ENCODE measurements at places on chromosomes 7 and 10.

- no peak for DNase-seq
Measured at GRCh38 chr7:90411510-90411909, 8.2 kb downstream of the CLDN12 start.

GRCh38 chr7:148318102-148318811 is 272.3 kb upstream of the C7orf33 start:
- DNase-seq: no peak

GRCh38 chr10:50470345-50470744 is 153.4 kb downstream of the SGMS1 start:
- DNase-seq: peak; percentile 42

DNA sequence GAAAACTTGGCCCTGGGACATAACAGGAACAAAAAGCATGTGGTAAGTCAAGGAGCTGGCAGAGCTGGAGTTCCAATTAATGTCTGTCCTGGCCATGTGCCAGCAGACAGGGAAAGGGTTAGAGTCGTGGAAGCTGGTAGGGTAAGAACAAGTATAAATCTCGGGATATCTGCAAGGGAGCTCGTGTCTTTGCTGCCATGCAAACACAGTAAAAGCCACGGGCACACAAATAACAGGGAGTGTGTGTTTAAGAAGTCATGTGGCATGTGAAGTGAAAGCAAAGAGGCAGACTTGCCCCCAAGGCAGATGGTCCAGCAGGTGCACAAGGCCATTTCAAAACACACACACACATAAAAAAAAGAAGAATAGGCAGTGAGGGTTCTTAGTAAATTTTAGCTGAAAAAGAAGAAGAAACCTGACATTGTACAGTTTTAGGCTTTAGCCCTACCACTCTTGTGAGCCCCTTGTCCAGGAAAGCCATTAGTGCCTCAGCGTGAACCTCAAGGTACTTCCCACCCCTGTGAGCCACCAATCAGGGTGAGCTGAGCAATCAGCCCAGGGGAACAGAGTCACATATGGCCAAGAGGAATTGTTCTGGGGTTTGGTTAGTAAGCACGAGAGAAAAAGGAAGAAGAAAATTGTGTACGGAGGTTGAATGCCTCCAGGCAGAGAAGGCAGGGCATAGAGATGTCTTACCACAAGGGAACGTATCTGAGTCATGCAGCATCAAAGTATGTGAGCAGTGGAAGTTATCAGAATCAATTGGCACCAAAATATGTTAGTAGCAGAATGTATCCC is 32.8 kb upstream of the ARHGAP12 start:
- DNase-seq: peak; percentile 76

DNA sequence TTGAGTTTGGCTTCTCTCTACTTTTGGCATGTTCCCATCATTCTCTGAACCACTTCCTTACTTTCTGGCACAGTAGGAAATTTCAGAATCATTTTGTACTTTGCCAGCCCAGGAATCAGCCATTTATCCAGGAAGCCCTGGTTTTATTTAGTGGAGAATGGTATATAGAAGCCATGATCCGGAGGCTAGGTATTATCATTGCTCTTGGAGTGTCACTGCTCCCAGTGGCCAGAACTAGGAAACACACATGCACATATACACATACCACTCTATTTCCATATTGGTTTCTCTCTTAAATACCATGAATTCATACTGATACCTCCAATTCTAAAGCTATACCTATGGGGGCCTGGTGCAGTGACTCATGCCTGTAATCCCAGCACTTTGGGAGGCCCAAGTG is 36.3 kb downstream of the SUFU start:
- DNase-seq: peak; percentile 44

DNA sequence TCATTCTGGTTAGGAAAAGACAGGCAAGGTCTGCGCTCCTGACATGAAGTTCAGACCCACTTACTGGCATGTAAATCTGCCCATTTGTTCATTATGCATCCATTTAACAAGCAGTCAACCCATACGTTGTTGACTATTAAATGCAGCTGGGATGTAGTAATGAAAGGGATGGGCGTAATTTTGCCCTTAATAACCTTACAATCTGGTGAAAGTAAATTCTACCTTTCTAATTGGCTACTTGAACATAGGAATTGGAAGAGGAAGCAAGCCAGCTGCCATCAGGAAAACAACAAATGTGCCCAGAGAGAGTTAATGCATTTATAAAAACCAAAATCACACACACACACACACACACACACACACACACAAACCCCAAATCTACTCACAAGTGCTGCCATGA is 170.2 kb upstream of the PITRM1 start:
- DNase-seq: no peak

GRCh38 chr10:27359792-27360355 is 119.3 kb upstream of the ACBD5 start:
- no peak for DNase-seq

- peak; percentile 68 for DNase-seq
Measured at GRCh38 chr10:71597821-71598498, 121.6 kb downstream of the C10orf105 start.

GRCh38 chr7:29319719-29320521 is 125.3 kb downstream of the CHN2 start:
- peak; percentile 90 for DNase-seq

GRCh38 chr7:83837683-83838082 is 188.7 kb upstream of the SEMA3E start:
- no peak for DNase-seq

GRCh38 chr7:25886387-25887240 is 265.4 kb upstream of the NFE2L3 start:
- DNase-seq: peak; percentile 3

DNA sequence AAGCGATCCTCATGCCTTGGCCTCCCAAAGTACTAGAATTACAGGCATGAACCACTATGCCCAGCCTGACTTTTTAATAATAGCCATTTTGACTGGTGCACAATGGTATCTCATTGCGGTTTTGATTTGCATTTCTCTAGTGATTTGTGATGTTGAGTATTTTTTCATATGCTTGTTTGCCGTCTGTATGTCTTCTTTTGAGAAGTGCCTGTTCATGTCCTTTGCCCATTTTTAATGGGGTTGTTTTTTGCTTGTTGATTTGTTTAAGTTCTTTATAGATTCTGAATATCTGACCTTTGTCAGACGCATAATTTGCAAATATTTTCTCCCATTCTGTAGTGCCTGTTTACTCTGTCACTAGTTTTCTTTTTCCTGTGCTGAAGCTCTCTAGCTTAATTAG is 219.2 kb upstream of the CTBP2 start:
- DNase-seq: no peak

DNA sequence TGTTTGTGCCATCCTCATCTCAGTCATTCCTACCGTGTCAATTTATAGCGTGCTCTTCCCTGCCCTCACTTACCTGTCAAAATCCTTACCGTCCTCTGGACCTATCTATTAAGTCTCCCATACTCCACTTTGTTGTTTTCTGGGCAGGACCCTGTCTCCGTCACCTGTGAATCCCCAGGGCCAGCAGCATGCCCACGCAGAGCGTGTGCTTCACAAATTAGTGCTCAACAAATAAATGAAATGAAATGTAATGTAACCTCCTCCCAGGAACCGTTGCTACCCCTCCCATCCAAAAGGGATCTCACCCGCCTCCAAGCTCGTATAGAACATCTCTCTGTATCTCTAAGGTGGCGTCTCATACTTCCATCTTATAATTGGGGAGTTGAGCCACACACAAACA is 589.9 kb upstream of the MGMT start:
- DNase-seq: no peak

DNA sequence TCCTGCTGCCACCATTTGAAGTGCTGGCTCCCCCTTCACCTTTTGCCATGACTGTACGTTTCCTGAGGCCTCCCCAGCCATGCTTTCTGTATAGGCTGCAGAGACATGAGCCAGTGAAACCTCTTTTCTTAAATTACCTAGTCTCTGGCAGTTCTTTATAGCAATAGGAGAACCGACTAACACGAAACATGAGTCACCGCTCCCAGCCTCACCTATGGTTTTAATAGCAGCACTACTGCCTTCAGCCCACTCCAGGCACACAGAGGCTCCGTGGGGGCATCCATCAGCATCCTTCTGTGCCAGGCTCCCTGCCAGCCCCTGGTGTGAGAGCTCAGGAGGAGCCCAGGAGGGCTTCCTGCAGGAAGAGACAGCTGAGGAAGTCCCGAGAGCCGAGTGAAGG is 5.5 kb upstream of the ZNF316 start:
- no peak for DNase-seq

- DNase-seq: no peak
Measured at GRCh38 chr7:143012409-143012808, 14.5 kb downstream of the OR9A2 start.

- peak; percentile 38 for DNase-seq
Measured at GRCh38 chr10:51244748-51245490, 170.6 kb downstream of the PRKG1 start.

DNA sequence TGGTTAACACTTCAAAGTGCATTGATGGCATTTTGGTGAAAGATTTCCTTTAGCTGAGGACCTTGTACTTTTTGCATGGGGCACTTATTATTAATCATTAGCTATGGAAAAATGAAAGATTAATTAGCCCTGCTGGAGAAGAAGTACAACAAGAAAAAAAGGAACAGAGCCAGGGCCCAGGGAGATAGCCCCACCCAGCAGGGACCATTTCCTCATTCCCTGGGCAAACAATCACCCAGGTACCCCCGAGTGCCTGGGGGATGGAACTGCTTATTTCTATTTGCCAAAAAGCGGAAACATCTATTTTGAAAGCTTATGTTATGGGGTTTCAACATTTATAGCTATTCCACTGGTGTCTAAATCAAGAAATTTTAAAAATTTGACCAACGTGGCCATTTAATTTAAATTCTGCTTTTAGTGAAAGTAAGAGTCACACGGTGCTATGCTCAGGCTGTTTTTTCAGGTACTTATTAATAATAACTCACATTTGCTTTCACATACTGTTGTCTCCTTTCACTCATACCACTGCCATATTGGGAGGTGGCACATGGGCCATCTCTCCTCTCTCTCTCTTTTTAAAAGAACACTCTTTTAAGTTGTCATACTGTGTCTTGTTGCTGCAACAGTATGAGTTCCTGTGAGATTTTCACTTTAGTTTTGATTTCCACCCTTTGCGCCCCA is 143.6 kb upstream of the KIF5B start:
- peak; percentile 10 for DNase-seq

DNA sequence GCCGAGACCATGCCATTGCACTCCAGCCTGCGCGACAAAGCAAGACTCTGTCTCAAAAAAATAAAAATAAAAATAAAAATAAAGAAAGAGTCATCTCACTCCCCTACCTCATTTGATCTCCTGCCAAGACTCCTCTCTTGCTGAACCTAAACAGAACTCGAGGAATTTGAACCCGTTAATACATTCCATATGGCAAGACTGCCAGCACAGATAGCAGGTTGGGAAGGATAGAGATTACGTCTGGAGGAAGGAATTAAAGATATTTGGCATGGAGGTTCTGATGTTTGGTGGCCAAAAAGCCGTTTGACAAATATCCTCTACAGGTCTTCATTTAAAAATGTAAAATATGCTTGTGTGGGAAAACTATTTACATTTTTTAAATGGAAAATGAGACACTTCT is 549.6 kb downstream of the HTR7 start:
- DNase-seq: no peak

DNA sequence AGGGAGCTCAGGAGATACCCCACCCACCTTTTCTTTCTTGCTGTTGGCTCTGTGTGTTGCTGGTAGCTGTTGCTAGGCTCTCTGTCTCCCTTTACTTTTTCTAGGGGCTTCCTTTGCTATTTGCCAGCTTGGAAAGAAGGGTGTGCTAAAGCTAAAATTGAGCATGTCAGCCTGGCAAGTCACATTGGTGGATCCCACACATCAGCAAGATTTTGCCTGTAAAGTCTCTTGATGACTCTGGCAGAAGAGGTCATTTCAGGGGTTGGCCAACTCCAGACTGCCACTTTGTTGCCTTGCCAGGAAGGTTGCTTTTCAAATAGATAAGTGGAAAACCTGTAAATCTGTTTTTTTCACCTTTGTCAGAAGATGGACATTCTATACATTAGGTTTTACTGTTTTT is 9.9 kb downstream of the CCNY start:
- no peak for DNase-seq

DNA sequence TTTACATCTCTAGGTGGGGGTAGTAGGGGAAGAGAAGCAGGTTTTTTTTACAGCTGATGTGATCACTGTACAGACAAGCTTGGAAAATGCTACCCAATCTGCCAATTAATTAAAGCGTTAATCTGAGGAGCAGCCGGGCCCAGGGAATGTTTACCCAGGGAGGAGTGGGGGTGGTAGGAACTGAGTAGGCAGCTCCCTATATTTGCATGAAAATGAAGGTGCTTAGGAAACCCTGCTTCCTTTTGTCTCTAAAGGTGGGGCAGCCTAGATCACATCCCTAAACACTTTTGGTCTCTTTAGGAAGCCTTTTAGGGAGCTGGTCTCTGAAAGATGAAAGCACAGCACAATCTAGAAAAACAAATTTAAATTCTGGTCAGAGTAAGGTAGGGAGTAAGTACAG is 53.0 kb upstream of the NFKB2 start:
- no peak for DNase-seq

- no peak for DNase-seq
Measured at GRCh38 chr7:112630565-112630964, 149.8 kb downstream of the LSMEM1 start.

- DNase-seq: no peak
Measured at GRCh38 chr10:93598157-93598556, 2.9 kb downstream of the RBP4 start.

DNA sequence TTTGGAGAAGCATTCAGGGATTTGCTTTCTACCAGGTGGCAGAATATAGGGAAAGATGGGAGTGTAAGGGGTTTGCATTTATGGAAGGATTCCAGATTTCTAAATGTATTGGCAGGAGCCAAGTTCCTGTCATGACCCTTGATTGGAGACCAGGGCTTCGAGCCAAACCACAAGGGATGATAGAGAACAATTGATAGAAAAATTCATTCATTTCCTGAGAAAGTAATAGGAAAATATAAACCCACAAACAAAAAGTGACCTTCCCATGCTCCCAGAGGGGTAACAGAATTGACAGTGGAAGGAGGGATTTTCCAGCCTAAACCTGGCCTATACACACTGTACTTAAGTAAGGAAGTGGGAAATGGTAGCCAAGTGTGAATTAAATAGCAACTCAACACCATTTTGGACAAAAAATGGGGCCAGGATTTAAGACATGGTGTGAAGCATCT is 22.4 kb upstream of the IFIT2 start:
- peak; percentile 23 for DNase-seq

GRCh38 chr10:9045311-9045710 is 990.8 kb downstream of the GATA3 start:
- DNase-seq: no peak

- DNase-seq: no peak
Measured at GRCh38 chr10:691216-691615, 1.7 kb upstream of the DIP2C start.

GRCh38 chr10:17418249-17418648 is 36.1 kb downstream of the ST8SIA6 start:
- DNase-seq: no peak

DNA sequence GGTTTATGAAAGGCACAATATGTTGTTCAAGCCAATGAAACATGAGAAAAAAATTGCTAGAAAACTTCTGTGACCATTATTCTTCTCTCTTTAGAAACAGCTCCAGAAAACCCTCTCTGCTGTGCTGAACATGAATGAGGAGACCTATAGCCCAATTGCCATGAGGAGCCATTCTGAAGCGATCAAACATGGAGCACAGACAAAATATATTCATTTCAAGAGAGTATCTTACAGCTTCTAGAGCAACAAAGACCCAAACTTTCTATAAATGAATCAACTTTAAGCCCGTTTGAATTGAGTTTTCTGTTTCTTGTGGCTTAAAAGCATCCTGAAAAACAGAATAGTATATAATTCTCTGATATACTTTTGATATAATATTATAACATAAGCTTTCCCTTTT is 83.4 kb upstream of the UCN3 start:
- peak; percentile 10 for DNase-seq

GRCh38 chr10:117320050-117320665 is 55.1 kb downstream of the PDZD8 start:
- peak; percentile 71 for DNase-seq

GRCh38 chr10:11933577-11934223 is 108.9 kb downstream of the UPF2 start:
- DNase-seq: no peak

Data from OCI-M1 (cell line).